ENCODE measurements at places on chromosomes 16 and 17.

DNA sequence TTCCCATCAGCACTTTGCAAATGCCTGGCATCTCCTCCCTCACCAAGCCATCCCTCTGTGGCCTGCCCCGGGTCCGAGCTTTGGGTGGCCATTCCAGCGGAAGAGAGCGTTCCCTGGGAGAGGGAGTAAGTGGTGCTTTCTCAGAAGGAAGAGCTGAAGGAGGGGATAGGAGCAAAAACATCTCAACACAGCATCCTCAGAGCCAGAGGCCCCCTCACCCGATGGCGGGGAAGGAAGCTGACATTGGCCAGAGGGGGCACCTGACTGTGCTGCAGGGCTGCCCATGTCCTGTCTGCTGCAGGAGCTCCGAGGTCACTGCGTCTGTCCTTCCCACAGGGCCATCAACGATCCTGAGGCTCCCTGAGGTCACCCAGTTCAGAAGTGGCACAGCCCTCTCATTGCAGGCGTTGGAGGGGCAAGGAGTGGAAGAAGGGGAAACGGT lies 427 bp upstream of the TLCD3B start:
- no peak for DNase-seq

GRCh38 chr16:74842413-74842812 lies 67.8 kb upstream of the FA2H start:
- DNase-seq: no peak

DNA sequence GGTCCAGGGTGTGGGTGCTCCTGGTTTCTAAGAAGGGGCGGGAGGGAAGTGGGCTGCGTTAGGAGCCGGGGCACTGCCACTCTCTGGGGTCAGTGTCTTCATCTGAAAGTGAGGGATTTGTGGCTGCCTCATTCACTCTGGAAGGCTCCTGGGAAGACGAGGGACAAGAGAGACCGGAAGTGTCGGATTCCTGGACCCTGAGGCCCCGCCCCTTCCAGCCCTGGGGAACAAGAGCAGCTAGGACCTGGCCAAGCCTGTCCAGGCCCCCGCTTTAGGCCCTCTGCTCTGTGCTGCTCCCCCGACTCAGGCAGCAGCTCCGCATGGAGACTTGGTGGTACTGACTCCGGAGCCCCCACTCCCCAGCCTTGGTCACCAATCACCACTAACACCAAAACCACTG lies 6.5 kb downstream of the LGALS3BP start:
- DNase-seq: no peak

DNA sequence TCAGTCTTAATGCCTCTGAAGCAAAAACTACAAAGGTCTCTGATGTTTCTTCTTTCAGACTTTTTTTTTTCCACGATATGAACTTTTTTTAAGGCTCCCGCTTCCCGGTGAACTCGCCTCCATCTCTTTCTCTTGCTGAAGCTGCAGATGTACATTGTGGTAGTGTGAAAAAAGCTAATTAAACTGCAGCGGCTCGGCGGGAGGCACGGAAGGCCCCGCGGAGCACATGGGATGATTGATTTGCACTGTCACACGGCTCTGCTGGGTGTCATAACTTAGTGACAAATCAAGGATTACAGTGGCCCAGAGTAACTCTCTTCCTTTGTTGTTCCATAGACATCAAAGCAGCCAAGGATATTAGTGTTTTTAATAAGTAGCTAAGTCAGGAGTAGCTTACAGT lies 196.3 kb downstream of the AXIN2 start:
- DNase-seq: no peak

DNA sequence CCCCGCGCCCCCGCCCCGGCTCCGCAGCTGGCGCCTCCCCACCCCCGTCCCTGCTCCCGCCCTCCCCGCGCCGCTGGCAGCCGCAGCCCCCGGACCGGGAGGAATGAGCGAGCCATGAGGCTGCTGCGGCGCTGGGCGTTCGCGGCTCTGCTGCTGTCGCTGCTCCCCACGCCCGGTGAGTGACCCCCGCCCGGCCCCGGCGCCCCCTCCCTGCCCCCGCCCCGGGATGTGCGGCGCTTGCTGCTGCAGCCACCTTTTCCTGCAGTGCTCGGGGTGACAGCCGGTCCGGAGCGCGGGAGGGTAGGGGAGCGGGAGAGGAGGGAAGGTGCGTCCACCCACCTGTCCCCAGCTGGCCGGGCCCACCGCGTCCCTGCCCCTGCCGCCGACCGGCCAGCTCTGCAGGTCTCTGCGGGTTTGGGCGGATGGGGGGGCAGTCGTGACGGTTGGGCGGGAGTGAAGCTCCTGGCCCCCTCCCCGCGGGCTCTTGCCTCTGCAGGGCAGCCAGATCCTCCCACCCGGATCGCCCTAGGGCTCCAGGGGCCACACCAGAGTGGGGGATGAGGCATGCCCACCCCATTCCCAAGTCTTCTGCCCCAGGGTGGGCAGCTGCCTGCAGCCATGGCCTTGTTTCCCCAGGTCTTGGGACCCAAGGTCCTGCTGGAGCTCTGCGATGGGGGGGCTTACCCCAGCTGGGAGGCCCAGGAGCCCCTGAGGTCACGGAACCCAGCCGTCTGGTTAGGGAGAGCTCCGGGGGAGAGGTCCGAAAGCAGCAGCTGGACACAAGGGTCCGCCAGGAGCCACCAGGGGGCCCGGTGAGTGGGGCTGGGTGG lies 513 bp downstream of the ADAM11 start:
- no peak for DNase-seq

DNA sequence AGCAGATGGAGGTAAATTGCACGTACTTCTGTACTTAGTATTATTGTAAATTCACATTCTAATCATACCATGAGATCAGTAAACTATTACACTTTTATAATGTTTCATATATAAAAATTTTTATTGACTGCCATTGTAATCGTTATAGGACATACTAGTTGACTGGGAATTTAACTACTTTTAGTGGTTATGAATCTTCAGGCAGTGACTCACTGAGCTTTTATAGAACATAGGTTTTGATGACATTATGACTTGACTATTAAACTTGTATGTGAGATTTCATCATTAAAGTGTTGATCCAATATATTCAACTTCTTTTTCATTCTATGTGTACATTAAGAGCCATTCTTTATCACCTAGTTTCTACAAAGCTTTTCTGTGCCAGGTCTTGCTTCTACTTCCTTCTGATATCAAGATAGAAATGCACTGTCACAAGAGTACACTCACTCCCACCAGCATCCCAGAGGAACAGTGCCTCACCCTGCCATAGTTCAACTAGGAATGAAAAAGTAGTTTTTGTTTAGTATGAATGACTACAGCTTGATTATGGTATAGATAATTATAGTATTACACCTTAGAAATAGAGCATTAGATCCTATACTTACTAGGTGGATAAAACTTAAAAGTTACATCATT lies 142.4 kb upstream of the RBL2 start:
- no peak for DNase-seq

DNA sequence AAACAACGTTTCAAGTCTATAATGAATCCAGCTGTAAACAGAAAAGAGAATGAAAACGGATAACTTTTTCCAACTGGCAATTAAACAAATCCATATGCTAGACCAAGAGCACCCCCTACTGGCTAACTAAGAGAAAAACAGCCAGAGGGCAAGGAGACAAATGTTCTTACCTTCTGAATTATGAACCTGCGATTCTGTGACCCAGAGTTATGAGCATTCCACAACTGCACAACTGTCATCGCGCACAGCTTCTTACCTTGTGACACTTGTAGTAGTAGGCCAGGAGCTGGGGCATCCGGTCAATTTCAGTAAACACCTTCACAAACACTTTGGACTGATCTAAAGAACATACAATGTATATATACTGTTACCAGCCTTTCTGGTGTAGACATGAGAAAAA lies 18.6 kb downstream of the COG7 start:
- peak; percentile 70 for DNase-seq

Data from CD4-positive, alpha-beta T cell treated with Interleukin-17A for 1 hour (primary cell).